ENCODE measurements at places on chromosomes 1 and 21.

DNA sequence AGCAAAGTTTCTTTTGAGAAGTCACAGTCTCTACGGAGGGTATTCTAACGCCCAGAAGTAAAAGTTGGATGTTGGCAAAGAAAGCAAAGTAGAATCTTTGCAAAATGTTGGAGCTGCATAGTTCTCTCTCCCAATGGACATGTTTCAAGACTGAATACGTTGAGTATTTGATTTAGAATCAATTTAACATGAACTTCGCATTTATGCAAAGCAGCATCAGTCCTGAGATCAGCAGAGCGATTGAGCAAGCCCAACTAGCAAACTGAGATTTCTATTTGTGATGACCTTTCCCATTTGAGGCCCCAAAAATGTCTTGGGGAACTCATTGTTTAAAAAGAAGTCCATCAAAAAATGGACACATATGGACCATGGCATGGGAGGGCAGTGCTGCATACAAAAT is 8.0 kb downstream of the RUNX1 start:
- no peak for DNase-seq

- no peak for DNase-seq
These were observed 849 bp downstream of the NFIA start for GRCh38 chr1:61083013-61083806.

- no peak for DNase-seq
These were observed 9.8 kb downstream of the DUSP10 start for GRCh38 chr1:221732052-221732451.

- DNase-seq: no peak
These were observed 137.7 kb downstream of the ACTL8 start for GRCh38 chr1:17892851-17893250.

DNA sequence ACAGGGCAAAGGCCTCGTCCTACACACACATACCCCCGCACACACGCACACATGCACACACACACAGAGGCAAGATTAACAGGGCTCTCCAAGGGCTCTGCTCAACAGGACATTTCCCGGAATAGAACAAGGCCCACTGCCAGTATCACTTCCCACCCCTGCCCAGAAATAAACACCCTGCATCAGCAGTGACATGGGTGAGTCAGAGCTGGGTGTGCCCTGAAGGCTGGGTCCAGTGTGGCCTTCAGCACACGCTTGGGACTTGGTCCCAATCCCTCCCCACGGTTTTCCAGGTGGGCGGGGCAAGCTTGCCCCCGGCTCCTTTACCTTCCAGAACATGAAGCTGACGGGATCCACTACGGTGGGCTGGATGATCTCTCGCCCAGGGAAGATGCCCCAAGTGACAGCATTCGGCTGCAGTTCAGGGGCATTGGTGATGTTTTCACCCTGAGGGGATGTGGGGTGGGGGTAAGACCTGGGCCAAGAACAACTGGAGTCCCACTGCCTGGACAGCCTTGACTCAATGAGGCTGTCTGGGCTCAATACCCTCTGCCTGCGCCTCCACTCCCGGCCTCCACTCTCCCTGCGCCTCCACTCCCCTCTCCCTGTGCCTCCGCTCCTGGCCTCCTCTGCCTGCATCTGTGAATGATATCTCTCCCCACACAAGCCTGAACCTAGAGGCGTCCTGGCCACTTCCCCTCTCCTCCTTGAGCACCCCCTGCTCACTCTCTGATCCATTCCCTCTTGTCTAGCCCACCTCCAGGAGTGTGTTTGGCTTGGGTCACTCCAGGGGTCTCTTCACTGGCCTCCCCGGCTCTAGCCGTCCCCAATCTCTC is 14.7 kb downstream of the MTHFR start:
- no peak for DNase-seq

- no peak for DNase-seq
These were observed 268.2 kb downstream of the HMCN1 start for GRCh38 chr1:186002406-186002805.

DNA sequence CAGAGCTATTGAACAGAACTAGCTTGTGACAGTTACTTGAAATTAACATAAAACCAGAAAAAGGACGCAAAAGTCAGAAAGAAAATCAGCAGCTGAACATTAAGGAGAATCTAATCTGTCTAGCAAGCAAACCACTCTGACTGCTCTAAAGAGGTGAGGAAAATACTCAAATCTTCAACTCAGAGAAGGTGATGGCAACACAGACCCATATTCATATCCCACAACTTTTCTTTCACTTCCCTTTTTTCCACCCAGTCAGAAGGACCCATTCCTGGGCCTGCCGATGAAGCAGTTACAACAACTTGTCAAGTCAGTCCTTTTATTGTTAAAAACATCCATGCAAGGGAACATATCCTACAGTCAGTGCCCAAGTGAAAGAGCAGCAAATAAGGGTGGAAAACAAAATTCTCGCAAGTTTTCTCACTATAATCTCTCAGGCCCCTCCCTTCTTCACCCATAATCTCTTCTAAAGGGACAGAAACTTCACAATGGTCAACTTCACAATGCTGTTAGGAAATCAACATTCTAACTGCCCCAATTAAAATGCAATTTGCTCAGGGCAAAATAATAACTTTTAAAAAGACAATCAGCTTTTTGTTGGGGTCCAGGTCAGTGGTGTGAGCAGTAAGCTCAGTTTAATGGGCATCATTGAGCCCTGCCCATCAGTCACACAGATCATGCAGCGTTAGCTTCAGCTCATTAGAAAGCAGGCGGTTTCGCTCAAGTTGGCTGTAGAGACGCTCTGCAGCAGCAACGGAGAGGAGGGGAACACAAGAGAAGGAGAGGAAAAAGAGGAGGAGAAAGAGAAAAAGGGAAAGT is 3.6 kb upstream of the NUP210L start:
- peak; percentile 3 for DNase-seq

GRCh38 chr1:204003536-204003935 is 69.4 kb upstream of the SOX13 start:
- no peak for DNase-seq

DNA sequence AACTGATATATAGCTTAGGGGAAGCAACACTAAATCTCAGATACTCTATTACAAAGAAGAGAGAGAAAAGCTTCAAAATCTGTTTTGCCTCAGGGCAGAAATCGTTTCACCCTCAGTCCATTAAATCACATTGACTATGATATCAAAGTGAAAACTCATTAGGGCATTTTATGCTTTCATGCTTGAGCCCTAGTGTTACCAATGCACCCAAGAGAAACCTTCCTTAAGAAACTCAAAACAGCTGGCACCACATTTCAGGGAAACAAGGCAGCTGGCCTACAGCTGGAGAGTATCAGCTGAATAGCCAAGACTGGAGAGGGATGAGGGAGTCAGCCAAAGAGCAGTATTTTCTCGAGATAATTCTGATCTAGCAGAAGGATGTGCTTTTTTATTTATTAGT is 14.9 kb downstream of the COLGALT2 start:
- DNase-seq: no peak

DNA sequence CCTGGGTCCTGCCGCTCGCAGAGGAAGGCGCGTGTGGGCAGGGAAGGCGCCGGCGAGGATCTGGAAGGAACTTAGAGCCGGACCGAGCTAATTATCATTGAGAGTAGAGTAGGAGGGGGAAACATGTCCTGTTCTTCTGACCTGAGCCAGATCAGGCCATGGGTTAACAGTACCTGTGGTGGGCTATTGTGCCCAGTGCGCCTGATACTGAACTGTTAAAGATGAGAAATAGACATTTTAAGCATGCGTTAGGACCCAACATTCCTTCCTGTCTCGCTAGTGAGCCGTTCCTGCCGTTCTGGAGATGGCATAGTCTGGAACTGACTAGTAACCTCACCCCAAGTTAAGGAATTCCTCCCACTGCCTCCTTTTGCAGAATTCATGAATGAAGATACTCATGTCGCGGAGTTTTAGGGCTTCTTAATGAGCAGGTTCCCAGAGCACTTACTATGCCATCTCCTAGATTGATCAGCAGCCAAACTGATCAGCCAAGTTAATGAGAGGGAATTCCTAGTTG is 870 bp downstream of the STRIP1 start:
- DNase-seq: no peak

- DNase-seq: no peak
These were observed 43.1 kb downstream of the AGPAT3 start for GRCh38 chr21:43908167-43908566.

DNA sequence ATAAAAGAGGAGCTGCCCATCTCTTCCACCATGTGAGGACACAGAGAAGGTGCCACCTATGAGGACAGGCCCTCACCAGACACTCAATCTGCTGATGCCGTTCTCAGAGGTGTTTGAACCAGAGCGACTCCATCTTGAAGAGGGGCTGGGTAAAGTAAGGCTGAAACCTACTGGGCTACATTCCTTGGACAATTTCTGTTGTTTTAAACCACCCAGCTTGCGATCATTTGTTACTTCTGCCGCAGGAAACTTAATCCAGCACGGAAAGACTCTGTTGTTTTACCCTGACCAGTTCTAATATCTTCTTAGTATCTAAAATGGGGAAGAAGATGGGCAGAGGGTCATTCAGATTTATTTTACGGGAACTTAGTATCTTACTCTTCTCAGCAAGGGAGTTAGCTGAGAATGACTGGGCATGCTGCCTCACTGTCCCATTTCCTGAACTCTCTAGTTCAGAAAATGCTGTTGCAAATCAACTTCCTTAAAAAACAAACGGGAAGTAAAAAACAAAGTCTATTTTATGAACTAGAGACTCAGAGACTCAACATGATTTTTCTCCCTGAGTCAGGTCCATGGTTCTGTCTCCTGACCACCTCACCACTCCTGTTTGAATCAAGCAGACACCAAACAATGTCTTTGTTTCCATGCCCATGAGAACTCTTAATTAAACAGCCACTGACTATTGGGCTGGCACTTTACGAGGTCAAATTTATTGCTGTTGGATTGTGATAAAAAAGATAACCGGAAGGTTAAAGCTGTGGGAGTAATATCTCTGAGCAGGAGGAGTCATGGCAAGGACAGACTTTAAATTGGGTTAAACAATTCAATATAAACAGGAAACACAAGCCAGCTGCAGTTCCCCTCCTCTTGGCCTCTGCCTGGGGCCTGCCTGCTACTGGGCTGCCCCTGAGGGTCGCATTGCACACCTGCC is 23.8 kb upstream of the IFNAR1 start:
- no peak for DNase-seq

GRCh38 chr1:55741516-55741915 is 526.4 kb upstream of the USP24 start:
- DNase-seq: no peak

DNA sequence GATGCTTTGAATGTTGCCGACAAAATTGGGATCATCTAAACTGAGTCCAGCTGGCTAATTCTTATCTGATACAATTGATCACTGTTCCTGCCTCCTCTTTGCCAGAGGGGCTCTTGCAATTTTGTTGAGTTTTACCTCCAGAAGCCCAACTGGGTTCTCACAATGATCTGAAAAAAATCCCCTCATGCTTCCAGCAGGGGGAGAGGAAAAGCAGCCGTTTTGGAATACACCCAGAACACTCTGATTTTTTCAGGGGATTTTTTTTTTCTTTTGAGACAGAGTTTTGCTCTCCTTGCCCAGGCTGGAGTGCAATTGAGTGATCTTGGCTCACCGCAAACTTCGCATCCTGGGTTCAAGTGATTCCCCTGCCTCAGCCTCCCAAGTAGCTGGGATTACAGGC is 13.9 kb upstream of the RERE start:
- DNase-seq: no peak

DNA sequence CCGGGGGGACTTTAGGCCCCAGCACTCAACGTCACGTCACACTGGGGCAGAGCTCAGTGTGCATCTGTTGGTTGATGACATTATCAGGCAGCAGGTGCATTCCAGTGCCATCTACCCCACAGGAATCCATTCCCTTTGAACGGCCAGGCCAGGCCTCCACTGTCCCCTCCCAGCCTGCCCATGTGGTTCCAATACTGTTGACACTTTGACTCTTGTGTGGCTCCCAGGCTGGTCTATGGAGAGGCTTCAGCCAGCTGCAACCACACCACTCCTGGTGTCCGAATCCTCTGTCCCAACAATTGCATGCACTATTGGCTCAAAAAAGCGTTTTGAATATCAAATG is 92.0 kb upstream of the SIM2 start:
- DNase-seq: no peak

- no peak for DNase-seq
These were observed 462.2 kb upstream of the PTBP2 start for GRCh38 chr1:96259399-96259798.

DNA sequence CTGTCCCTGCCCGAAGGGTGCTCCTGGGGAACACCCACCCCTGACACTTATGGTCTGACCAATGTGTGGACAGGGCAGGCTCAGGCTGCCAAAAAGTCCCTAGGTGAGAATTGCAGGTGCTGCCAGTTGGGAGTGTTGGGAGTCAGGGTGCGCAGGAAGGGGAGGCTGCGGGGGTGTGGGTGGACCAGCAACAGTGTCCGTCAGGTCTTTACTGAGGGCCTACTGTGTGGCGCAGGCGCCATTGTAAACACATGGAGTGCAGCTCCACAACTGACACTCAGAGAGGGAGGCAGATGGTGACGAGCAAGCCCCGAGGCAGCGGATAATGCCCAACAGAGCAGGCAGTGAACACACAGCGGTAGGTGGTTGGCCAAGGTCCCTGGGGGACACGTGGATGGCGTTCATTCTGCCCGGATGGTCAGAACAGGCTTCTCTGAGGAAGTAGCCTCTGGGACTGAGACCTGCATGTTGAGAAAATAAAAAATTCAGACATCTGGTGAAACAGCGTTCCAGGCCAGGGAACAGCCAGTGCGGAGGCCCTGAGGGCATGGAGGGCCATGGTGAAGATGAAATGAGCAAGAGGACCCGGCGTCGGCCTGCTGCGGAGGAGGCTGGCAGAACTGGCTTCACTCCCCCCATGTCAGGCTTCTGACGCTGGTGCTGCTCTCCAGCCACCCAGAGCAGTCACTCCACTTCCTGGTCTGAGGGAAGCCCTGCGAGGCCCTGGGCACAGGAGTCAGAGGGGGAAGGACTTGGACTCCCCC is 136.2 kb upstream of the ZBTB40 start:
- no peak for DNase-seq

GRCh38 chr1:203661572-203661971 is 34.9 kb downstream of the ATP2B4 start:
- DNase-seq: no peak

DNA sequence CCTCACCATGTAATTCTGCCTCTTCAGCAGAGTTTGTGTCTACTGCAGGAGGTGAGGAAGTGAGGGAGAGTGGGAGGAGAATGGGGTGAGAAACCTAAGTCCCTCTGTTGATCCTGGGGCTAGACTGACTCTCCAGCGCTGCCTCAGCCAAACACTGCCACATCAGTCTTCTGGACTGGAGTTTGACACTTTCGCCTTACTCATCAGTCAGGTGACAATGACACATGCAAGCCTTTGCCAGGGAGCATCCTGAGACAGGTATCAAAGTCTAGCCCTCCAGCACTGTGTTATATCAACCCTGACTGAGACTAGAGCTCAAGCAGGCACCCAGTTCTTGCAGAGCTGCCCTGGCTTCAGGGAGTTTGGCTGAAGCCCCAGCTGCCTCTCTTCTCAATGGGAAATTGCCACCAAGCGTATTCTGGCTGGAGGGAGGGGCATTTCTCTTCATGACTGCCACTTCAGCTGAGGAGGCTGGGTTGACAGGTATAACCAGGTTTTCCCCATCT is 33.3 kb upstream of the SUCO start:
- no peak for DNase-seq

GRCh38 chr1:203669739-203670138 is 43.1 kb downstream of the ATP2B4 start:
- DNase-seq: no peak
